Pons (tissue), 1 donor: ENCODE measurements at places on chromosomes 1 and 21.

DNA sequence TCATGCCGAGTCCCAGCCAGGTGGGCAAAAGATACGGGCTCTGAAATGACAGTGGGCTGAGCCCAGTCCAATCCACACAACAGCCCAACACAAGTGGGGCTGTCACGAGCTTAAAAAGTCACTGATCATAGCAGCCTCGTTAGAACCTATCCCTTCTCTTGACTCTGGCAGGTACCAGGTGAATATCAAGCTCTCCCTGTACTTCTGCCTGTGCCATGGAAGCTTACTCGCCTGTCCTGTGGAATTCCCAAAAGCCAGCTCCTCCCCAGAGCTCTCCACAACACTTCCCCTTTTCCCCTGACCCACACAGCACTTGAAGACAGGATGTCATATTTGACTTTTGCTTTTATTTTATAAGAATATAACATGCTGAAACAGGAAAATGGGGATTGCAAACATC is 5.9 kb downstream of the RGS16 start:
- DNase-seq = no peak

DNA sequence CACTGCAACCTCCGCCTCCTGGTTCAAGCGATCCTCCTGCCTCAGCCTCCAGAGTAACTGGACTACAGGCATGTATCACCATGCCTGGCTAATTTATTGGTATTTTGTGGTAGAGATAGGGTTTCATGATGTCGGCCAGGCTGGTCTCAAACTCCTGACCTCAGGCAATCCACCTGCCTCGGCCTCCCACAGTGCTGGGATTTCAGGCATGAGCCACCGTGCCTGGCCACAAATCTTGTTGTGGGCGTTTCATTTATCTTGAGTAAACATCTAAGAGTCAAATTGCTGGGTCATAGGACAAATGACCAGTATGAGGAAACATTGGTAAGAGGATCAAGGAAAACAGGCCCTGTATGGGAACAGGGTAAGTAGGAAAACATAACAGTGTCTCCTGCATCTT is 17.9 kb downstream of the TMEM200B start:
- no peak for DNase-seq

DNA sequence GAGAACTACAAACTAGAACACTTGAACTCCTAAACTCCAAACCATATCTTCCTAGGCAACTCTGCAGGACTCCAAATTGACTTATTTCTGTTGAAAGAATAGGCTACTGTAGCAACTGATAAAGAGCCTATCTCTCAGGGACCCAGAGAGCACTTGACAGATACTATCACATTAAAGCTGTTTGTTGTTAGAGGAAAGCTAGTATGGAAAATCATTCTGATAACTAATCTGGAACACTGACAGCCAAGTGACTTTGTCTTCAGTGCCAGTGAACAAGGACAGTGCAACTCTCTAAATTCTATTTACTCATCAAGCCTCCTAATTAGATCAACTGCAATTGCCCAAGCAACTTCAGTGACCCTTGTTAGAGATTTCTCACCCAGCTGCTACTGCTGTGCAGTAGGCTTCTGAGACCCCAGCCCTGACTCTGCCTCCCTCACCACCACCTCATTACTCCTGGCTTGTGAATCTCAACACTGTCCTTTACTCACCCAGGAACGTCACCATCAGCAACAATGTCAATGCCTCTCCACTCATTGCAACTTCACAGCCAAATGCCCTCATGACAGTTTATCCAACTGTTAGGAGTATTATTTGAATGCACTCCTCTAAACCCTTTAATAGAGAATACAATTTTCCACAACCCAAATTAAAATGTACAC is 7.4 kb upstream of the RGS13 start:
- DNase-seq = no peak

GRCh38 chr1:242546849-242547729 is 22.6 kb upstream of the PLD5 start:
- no peak for DNase-seq

DNA sequence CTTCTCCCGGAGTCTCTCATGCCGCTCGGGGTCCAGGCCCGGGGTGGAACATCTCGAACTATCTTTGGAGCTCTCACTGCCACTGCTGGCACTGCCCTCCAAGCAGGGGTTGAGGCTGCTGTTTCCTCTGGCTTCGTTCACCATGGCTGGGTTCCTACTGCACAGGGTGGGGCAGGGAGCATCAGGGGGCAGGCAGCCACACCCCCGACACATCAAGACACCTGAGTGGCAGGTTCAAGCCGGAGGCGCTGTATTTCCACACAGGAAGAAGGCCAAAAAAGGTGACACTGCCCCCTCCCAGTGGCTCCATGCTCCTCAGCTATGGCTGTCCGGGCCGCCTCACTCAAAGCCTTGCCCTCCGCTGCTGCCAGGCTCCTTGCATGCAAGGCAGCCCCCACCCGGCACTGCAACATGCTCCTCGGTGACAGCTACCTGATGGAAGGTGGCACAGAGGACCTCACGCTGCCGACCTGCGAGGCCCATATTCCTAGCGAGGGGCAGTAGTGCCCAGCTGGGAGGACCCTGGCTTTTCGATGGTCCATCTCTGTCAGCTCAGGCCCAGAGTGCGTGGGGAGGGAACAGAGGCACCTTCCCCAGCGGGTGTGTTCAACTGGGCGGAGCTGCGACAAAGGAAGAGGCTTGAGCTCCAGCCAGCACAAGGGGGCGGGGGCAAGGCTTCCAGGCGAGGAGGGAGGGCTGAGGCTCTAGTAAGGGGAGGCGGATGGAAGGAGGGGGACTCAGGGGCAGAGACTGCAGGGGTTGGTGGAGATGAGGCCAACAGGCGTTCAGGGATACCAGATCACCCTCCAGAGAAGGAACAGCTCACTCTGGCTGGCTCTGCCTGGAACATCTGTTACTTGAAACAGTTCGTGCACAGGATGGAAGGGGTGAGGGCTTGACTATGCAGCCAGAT is 2.5 kb downstream of the MTHFR start:
- DNase-seq = peak; percentile 73

GRCh38 chr21:22083899-22084298 is 1085.7 kb downstream of the NCAM2 start:
- DNase-seq = no peak

DNA sequence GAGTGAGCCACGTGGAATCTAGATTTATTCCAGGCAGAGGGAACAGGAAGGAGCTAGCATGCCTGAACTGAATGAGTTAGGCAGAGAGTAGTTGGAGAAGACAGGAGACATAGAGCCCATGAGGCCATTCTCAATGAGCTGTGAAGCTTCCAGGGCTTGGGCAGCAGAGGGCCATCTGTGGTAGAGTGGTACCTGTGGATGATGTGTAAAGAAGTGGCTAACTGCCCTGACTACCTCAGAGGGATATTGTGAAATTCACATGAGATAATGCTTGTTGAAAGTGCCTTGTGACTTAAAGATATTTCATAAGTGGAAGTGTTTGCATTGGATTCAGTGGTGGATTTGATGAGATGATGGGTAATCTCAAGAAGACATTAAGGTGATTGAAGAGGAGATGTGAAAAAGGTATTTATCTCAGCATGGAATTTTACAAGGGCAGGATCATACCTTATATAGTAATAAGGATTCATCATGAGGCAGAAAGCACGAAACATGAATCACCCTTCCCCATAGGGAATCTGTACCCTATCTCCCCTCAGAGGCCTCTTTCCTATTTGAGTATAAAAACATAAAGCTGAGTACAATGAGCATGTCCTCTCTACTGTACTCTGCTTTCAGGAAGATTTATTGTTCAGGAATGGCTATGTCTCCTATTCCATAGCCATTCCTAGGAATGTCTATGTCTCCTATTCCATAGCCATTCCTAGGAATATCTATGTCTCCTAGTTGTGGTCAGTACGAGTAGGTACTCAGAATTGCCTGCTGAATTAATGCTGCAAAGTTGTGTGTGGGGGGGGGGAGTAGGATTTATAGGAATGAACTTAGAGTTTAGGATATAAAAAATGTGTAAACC is 146.8 kb downstream of the PAPPA2 start:
- no peak for DNase-seq

DNA sequence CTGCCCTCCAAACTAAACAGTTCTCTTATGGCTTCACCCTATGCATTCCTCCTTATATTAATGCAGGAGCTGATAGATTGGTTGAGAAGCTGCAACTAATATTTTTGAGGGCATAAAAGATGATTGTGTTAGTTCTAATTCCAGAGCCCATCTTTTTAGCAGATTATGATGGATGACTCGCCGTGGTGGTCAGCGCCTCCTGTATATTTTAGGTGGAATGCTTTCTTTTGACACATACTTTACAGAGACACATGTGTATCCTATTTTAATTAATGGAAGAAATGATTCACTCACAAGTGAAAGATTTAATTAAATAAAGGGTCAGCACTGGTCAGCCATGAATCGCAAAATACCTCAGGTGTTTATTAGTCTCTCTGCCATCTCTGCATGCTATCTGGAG is 120.7 kb downstream of the TM2D1 start:
- DNase-seq = no peak

DNA sequence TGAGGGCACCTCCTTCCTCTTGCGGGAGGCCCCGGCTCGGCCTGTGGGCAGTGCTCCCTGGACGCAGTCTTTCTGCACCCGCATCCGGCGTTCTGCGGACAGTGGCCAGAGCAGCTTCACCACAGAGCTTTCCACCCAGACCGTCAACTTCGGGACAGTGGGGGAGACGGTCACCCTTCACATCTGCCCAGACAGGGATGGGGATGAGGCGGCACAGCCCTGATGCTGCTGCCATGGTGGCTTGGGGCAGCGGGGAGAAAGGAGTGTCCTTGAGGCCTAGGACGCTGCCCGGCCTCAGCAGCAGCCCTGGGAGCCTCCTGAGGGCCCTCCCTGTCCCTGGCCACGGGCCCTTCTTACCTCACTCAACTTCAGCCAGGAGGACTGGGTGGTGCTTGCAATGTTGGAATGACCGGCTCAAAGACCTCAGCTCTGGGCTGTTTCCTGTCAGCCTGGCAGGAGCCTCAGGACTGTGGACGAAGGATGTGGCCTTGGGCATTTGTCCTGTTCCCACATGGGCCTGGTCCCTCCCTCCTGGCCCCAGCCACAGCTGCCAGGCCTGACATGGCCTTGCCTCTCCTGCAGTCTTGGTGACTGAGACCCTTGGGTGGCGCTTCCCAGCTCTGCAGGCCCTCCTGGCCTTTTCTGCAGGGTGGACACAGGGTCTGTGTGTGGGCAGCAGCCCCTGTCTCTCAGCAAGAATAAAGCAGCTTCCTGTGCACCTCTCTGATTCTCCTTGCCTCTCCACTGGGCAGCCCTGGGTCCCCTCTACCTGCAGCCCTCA is 45.9 kb downstream of the TRIM11 start:
- DNase-seq = no peak
